ENCODE measurements at places on chromosomes 16 and 17.

GRCh38 chr17:21218101-21218500 is 4.1 kb upstream of the TMEM11 start:
- DNase-seq, result no peak

GRCh38 chr16:57100445-57100844 is 8.1 kb downstream of the CPNE2 start:
- DNase-seq, result no peak

DNA sequence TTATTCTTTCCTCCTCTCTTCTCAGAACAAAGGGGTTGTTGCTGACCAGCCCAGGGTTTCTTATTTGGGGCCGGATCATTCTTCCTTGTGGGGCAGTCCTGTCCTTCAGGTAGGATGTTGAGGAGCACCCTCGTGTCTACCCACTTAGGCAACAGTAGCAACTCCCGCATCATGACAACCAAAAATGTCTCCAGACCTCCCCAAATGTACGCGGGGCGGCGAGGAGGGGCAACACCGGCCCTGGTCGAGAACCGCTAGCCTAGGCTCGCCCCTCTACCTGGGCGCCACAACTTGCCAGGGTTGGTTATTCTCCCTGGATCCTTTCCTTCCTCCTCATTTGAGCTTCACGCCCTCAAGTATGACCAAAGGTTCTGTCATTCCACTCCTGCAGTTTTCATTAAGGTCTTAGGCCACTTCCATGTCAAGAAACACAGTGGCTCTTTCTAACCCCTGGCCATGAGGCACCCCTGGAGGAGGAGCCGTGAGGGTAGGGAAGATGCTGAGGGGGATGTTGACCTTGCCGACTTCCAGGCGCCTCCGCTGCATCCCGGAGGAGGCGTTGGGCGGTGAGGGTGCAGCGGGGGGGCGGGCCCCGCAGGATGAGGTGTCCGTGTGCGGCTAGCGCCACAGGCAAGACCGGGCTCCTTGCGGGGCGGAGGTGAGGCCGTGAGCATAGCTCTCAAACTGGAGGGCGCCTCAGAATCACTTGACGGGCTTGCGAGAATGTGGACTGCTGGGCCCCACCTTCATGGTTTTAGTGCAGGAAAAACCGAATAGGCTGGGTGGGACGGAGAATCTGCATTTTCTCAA is 712 bp upstream of the SPECC1 start:
- peak; percentile 38 for DNase-seq

- no peak for DNase-seq
Measured at GRCh38 chr16:69363281-69363717, 11.7 kb upstream of the TMED6 start.

DNA sequence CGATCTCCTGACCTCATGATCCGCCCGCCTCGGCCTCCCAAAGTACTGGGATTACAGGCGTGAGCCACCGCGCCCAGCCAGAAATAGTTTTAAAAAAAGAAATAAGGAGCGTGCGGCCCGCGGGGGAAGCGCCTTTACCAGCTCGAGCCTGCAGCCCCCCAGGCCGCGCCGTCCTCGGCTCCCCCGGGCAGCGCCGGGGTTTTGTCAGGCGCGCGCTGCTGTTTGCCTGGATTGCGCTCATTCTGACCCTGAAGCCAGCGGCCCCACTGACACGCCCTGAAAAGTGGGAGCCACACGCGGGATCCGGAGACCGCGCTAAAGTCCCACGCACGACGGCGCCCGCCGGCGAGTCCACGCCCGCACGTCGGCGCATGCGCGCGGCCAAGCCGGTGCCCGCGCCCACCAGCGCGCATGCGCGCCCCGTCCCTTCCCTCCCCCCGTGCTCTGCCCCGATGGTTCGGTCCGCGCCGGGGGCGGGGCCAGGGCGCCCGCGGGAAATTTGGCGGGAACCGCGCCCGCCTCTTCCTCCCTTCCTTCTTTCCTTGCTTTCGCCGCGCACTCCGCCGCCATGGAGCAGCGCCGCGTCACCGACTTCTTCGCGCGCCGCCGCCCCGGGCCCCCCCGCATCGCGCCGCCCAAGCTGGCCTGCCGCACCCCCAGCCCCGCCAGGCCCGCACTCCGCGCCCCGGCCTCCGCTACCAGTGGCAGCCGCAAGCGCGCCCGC is at the start of gene CDT1:
CDT1 (plus strand) TSS at position 526 of the 724 bp plus-strand sequence; CDS start at position 569, 43 bp downstream.
- DNase-seq, result peak; percentile 56

DNA sequence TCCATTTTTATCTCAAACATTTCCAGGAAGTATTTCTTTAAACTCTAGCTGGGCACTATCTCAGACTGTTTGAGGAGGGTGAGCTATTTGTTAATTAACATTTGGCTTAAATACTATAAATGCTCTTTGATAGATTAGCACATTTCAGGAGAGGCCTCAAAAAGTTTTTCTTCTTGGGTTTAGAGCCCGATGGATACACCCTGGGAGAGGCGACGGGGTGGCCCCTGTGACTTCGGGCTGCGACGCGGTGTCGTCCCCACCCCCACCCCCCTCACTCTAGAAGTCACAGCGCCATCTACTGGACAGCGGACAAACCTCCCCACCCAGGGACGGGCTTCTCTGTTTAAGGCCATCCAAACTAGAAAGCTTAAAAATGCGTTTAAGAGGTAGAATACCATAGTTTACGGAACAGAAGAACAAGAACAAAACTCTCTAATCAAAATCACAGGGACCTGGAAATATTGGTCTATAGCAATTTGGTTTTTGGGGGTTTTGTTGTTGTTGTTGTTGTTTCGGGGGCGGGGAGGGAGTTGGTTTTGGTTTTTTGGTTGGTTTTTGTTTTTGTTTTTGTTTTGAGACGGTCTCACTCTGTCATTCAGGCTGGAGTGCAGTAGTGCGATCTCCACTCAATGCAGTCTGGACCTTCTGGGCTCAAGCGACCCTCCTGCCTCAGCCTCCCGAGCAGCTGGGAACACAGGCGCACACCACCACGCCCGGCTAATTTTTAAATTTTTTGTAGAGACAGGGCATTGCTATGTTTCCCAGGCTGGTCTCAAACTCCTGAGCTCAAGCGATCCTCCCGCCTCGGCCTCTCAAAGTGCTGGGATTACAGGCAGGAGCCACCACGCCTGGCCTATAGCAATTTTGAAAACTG is 254.4 kb downstream of the C16orf95 start:
- peak; percentile 53 for DNase-seq

GRCh38 chr17:55883149-55883548 is 132.3 kb downstream of the PCTP start:
- DNase-seq, result no peak

DNA sequence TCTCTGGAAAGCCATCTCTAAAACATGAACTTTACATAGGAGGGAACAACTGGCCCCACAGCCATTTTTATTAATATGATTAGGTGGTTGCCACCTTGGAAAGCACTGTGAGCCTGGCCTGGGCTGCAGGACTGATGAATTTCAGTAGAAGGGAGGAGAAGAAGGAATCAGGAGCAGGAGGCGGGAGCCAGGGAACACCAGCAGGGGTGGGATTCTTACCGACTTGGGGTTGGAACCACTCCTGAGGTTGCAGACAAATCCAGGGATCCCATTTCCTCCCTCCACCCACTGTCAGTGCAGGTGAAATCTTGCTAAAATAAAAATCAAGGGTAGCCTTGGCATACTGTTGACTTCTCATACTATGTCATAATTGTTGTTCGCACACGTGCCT is 16.9 kb upstream of the MAP3K14 start:
- DNase-seq, result no peak

- no peak for DNase-seq
Measured at GRCh38 chr17:74126179-74126900, 77.1 kb upstream of the RPL38 start.

- DNase-seq, result no peak
Measured at GRCh38 chr16:49461517-49461951, 87.9 kb downstream of the C16orf78 start.
